ENCODE measurements at places on chromosomes 3 and 15.

GRCh38 chr3:22990291-22991200, 212.6 kb upstream of the UBE2E2 start:
- no peak for DNase-seq

DNA sequence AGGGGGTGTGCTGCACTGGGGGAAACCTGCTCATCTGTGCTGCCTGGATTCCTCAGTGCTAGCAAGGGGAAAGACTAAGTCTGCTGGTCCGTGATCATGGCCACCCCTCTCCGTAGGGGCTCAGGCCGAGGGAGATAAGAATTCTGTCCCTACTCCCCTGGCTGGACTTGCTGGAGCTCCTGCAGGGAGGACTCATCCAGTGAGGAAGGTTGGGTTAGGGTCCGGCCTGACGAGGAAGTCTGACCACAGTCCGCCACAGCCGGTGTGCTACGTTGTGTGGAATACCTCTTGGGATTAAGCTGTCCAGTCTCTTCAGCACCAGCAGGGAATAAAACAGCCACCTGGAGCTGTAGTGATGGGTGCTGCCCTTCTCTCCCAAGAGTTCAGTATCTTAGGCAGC, 1309.1 kb upstream of the CADM2 start:
- DNase-seq: no peak

- no peak for DNase-seq
These were observed 7.8 kb downstream of the KNG1 start for GRCh38 chr3:186724911-186725310.

DNA sequence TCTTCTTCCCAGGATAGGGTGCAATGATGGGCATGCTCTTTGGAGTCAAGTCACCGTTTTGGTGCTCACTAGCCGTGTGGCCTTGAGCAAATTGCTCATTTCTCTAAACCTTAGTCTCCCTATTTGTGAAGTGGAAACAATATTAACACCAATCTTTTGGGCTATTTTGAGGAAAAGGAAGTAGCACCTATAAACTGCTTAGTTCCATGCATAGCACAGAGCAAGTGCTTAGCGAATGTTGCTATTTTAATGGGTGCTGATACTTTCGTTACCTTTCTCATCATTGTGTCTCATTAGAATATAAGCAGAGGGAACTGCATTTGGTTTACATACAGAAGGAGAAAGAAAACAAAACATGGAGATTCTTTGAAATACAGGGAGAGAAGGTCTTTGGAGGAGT, 66.1 kb downstream of the BOC start:
- no peak for DNase-seq

DNA sequence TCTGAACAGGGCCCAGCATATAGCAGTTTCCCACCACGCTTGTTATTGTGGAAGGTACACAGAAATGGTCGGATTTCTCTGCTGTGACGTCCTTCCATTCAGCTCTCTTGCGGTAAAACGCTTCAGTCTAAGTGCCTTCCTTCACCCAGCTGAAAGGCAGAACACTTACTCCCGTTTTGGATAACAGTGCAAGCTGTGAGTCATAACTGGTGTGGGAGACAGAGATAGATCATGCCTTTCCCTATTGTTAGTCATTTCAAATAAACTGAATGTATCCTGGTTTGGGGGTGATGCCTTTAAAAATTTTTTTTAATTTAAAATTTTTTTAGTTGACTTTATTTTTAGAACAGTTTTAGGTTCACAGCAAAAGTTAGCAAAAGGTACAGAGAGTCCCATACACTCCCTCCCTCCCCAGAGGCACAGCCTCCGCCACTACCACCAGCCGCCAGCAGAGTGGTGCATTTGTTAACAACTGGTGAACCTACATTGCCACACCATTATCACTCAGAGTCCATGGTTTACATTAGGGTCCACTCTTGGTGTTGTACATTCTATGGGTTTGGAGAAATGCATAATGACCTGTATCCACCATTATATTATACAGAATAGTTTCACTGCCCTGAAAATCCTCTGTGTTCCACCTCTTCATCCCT, 94.9 kb upstream of the NSMCE3 start:
- DNase-seq: no peak

DNA sequence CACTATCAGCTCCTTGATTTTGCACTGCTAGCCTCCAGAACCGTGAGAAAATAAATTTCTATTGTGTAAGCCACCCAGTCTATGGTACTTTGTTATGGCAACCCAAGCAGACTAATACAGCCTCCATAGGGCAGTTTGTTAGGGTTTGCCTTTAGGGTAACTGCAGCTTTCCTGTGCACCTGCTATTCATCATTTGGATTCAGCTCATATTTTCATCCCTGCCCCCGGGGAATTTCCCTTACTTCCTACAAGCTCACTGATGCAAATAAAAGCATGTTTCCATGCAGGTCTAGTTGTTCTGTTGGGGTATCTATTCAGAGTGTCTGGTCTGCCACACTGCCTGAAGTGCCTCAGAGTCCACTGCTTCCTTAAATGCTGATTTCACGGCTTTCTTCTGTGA, 48.6 kb upstream of the ATOSA start:
- DNase-seq: no peak

- no peak for DNase-seq
These were observed 49.5 kb downstream of the ABTB1 start for GRCh38 chr3:127722091-127722784.

- no peak for DNase-seq
These were observed 36.5 kb downstream of the TGFBR2 start for GRCh38 chr3:30642849-30643361.

DNA sequence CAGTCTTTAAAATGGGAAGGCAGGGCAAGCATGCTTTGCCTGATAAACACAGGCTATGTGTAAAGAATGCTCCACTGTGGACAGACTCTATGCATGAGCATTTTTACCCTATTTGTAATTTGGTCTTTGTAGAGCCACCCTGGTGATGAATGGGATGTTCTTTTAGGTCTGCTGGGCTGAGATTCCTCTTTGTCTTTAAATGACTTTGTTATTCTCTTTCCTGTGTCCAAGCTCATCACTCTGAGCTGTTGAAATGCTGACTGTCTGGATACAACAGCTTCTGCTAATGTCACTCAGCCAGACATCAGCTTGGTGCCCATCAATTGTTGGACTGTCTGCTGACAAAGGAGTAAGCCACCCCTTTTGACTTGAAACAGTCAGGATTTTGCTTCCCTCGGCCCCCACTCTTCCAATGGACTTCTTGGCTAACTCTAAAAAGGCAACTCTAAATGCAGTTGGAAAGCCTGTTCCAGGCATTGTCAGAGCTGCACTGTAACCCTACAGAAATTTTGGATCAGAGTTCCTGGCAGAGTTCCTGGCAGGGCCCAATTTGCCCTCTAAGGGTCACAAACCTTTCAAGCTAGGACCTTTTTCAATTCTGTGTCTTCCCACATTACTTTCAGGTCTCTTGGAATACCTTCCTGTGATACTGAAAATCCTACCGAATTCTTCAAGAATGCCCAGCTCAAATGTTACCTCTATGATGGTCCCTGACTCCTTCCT, 40.5 kb upstream of the EIF1B start:
- DNase-seq: no peak

GRCh38 chr15:70315431-70315830, 217.7 kb upstream of the TLE3 start:
- no peak for DNase-seq

GRCh38 chr3:142577696-142578328, 721 bp downstream of the ATR start:
- DNase-seq: no peak

- DNase-seq: no peak
These were observed 34.1 kb upstream of the ABI3BP start for GRCh38 chr3:101027286-101027685.

GRCh38 chr3:62835554-62836236, 39.5 kb downstream of the CADPS start:
- DNase-seq: no peak

- DNase-seq: no peak
These were observed 215.2 kb downstream of the PCCB start for GRCh38 chr3:136465296-136465695.

DNA sequence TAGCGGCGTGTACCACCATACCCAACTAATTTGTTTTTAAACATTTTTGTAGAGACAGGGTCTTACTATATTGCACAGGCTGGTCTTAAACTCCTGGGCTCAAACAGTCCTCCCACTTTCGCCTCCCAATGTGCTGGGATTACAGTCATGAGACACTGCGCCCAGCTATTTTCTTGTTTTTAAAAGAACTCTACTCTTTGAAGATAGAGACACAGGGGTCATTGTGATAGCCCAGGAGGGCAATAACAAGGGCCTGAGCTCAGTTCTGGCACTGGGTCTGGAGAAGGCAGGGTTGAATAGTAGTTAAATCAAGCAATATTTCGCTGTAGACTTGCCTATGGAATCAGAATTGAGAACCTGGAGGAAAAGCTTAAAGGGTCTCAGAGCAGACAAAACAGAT, 98.8 kb downstream of the ANP32A start:
- no peak for DNase-seq
